Left ventricle myocardium inferior (tissue), 1 donor: ENCODE measurements at places on chromosomes 7 and 10.

- no peak overlapping the region for H3K27ac ChIP-seq
- H3K36me3 ChIP-seq: no peaks in the 10 kb centered on the region
- H3K27me3 ChIP-seq: no peaks in the 10 kb centered on the region
- H3K4me1 ChIP-seq: peaks cover 19% of the 10 kb centered on the region
- DNase-seq: no peak
These were observed 36.5 kb downstream of the MCU start for GRCh38 chr10:72728462-72728861.

- no peak for DNase-seq
- peak overlapping the region; percentile 81 for H3K27ac ChIP-seq
- H3K4me3 ChIP-seq: no peak overlapping the region
- H3K4me1 ChIP-seq: peaks cover 100% of the 10 kb centered on the region
These were observed 35.8 kb downstream of the UNC5B start for GRCh38 chr10:71248210-71248609.

- H3K36me3 ChIP-seq: no peaks in the 10 kb centered on the region
- peaks cover 32% of the 10 kb centered on the region for H3K4me1 ChIP-seq
- peaks cover 20% of the 10 kb centered on the region for H3K27me3 ChIP-seq
- H3K27ac ChIP-seq: peak overlapping the region; percentile 11
- H3K4me3 ChIP-seq: no peak overlapping the region
- DNase-seq: no peak
These were observed 3.9 kb upstream of the TFPI2 start for GRCh38 chr7:93894426-93894825.

- H3K4me3 ChIP-seq: no peak overlapping the region
- no peaks in the 10 kb centered on the region for H3K4me1 ChIP-seq
- H3K27ac ChIP-seq: no peak overlapping the region
- peaks cover 24% of the 10 kb centered on the region for H3K27me3 ChIP-seq
These were observed 41.8 kb downstream of the CNNM1 start for GRCh38 chr10:99370993-99371392.

GRCh38 chr10:80684259-80684658, 146.6 kb downstream of the SH2D4B start:
- no peaks in the 10 kb centered on the region for H3K36me3 ChIP-seq
- no peaks in the 10 kb centered on the region for H3K27me3 ChIP-seq
- no peaks in the 10 kb centered on the region for H3K4me1 ChIP-seq
- H3K27ac ChIP-seq: no peak overlapping the region
- no peak for DNase-seq

DNA sequence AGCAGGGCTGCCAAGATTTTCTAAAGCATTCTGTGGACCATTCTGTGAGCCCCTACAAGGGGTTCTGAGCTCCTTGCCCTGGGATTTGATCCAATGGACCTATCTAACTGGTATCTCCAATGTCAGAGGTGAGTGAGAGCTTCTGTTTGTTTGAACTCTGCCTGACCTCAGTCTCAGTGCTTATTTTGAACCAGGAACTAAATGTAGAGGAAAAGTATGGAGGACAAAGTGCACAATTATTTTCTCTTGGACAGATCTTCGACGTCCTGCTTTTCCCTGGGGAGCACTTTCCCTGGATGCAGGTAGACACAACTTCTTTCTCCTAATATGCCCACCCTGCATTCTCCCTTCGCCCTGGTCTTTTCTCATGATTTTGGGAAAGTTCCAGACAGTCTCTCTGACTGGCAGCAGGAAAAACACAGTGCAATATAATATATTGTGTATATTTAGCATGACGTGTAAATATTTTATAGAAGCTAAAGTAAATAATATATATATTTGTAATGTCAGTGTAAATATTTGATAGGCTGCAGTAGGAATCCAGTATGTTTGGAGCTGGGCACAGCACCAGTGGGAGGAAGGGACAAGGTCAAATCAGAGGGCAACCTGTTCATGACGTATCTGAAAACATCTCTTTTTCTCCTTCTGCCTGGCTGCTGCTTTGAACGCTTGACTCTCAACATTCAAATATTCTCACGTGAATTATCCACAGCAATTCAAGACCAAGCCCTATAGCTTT, 184.0 kb upstream of the LYZL1 start:
- no peaks in the 10 kb centered on the region for H3K4me1 ChIP-seq
- H3K27ac ChIP-seq: no peak overlapping the region
- H3K4me3 ChIP-seq: no peak overlapping the region
- no peaks in the 10 kb centered on the region for H3K36me3 ChIP-seq

GRCh38 chr7:149787428-149788299, 14.3 kb upstream of the ZNF467 start:
- no peaks in the 10 kb centered on the region for H3K36me3 ChIP-seq
- H3K4me3 ChIP-seq: peak overlapping the region; percentile 27
- DNase-seq: no peak
- H3K27ac ChIP-seq: no peak overlapping the region
- peaks cover 70% of the 10 kb centered on the region for H3K27me3 ChIP-seq

GRCh38 chr10:121860810-121861209, 67.0 kb downstream of the ATE1 start:
- DNase-seq: no peak
- no peaks in the 10 kb centered on the region for H3K4me1 ChIP-seq
- peaks cover 23% of the 10 kb centered on the region for H3K36me3 ChIP-seq
- H3K27me3 ChIP-seq: no peaks in the 10 kb centered on the region

DNA sequence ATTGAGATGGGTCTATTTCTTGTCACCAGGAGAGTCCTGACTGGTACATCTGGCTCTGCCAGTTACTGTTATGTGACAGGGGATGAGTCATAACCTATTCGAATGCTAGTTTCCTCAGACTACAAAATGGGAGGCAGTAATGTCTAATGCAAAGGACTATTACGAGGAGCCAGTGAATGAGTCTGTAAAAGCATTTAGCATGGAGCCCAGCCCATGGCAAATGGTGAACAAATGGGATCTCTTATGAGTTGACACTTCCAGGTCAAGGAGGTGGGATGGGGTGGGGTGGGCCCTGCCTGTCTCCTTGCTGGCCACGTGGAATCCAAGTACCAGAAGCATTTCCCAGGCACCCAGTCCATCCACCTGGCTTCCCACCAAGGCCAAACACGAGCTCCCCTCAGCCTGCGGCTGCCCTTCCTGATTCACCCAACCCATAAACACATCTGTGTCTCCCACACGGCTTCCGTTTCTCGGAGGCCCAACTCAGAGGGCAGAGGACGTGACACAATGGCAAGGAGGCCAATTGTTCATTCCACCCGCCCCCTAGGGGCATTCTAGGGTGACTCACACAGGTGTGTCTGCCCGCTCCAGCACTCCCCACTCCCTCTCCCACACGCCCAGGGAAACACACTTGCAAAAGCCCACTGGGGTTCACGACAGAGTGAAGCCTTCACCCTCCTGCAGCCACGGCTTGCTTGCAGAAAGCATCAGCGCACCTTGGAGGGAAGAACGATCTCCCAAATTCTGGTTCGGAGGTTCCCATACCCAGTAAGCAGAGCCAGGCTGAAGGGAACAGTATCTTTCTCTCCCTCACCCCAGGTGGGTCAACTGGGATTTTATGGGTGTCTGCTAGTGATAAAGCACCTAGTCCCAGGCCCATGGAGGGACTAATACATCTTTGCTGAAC, 109.8 kb downstream of the SH3PXD2A start:
- no peak for DNase-seq
- H3K27me3 ChIP-seq: no peaks in the 10 kb centered on the region

DNA sequence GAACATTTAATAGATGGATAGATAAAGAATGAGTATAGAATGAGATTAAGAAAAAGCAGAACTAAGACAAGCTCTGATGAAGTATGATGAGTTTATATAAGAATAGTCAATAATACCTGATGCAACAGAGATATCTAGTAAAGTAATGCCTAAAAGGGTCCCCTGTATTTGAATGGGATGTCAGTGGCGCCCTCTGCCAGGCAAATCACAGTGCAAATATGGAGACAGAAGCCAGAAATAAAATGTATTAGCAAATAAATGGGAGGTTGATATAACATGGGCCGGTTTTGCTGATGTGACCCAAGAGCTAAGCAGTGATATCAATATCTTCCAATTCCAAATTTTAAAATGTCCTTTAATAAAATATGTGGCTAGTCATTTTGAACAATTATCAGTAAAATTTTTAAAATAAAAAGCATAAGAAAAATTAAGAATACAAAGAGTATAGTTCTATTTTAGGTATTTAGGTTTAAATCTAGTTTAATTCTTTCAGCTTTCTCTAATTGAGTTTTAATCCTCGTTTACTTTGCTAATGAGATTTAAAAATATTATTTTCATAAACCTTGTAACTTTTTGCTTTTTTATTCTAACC, 62.6 kb downstream of the ADK start:
- H3K4me3 ChIP-seq: no peak overlapping the region
- no peaks in the 10 kb centered on the region for H3K27me3 ChIP-seq
- no peaks in the 10 kb centered on the region for H3K36me3 ChIP-seq
- H3K4me1 ChIP-seq: peaks cover 4% of the 10 kb centered on the region

DNA sequence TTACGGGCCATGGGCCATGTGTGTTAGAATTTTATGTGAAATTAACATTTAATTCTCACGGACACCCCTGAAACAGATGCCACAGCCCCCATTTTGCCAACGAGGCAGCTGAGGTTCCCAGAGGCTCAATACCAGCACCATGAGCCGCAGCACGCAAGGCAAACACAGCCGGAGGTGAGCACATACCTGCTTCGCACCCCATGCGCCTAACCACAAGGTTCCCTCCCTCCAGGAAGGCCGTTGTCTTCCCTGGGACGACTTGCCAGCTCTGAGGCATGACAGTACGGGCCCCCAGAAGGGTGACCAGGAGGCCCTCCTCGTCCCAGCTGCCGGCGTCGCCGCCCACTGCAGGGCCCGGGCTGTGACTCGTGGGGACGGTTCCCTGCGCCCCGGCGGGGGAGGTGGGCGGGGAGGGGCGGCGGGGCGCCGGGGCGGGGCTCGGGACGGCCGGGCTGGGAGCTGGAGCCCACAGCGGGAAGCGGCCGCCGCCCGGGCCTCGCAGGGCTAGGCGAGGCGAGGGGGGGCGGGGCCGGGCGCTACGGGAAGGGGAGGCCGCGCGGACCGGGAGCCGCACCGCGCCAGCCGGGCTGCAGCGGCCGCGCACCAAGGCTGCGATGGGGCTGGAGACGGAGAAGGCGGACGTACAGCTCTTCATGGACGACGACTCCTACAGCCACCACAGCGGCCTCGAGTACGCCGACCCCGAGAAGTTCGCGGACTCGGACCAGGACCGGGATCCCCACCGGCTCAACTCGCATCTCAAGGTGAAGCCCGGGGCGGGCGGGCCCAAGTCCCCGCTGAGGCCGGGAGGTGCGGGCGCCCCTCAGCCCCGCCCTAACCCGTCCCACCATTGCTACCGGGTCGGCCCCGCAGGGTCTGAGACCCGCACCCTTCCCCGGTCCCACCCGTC, at the start of gene CAV2:
CAV2 (plus strand) TSS at position 571 of the 910 bp plus-strand sequence; CDS start at position 615, 44 bp downstream.
- H3K4me3 ChIP-seq: peak within 1 kb of the TSS; percentile 91
- no peaks in the 10 kb centered on the region for H3K27me3 ChIP-seq
- no peaks in the 10 kb centered on the region for H3K36me3 ChIP-seq

- H3K27ac ChIP-seq: peak overlapping the region; percentile 65
- no peak for DNase-seq
- peaks cover 21% of the 10 kb centered on the region for H3K36me3 ChIP-seq
- no peak overlapping the region for H3K4me3 ChIP-seq
- H3K27me3 ChIP-seq: no peaks in the 10 kb centered on the region
- H3K4me1 ChIP-seq: peaks cover 47% of the 10 kb centered on the region
These were observed 59.9 kb upstream of the AQP1 start for GRCh38 chr7:30851651-30852307.

DNA sequence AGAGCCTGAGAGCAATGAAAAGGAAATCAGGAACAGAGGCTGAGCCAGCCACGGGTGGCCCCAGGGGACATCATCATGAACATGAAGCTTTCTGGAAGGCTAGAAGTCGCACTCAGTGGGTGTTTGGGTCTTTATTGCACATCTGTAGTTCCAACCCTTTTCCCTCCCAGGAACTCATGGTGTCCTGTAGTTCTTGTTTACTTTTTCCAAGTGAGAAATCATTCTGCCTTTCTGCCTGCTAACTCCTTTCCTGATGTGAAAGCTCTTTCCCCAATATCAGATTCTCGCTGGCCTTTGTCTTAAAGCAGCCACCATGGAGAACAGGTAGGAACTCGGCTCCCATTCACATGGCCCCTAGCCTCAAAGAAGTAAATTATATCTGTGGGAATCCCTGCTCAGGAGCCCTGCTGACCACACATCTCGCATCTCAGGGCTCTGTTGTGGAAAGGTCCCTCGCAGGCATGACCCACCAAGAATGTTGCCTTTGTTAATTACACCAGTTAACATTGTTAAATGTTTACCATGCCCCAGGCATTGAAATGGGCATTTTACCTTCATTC, 542.7 kb downstream of the TNS3 start:
- H3K4me1 ChIP-seq: peaks cover 55% of the 10 kb centered on the region
- DNase-seq: no peak
- no peak overlapping the region for H3K4me3 ChIP-seq
- no peaks in the 10 kb centered on the region for H3K36me3 ChIP-seq

DNA sequence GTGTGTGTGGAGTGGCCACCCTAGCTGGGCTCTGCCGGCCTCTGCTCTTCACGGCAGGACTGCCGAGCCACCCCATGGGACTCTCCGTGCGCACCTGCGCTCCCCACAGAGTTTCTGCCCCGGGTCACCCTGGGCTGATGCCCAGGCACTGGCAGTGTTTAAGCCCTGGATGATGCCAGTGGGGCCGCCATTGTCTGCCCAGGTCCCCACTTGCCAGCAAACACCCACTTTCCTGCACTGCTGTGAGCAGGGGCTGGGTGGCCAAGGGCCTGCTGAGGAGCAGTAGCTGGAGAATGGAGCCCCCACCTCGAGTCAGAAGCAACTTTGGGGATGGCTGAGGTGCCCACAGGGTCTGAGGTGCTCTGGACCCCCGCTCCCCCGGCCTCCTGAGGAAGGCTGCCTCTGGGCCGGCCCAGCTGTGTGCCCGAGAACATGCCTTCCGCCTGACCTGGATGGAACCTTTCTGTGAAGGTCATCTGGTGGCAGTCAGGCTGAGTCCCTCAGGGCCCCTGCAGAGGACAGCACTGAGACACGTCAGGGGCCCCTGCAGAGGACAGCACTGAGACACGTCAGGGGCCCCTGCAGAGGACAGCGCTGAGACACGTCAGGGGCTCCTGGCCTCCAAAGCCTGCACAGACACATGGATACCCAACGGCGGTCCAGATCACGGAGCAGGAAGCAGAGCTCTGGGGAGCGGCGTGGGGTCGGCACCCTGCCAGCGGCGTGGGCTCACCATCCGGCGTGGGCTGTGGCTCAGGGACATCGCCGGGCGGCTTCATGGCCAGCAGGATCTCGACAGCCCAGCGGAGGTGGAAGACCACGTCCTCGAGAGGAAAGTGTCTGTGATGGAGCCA, 62.0 kb downstream of the CFAP46 start:
- H3K27ac ChIP-seq: no peak overlapping the region
- H3K36me3 ChIP-seq: no peaks in the 10 kb centered on the region
- no peaks in the 10 kb centered on the region for H3K4me1 ChIP-seq
- DNase-seq: no peak

DNA sequence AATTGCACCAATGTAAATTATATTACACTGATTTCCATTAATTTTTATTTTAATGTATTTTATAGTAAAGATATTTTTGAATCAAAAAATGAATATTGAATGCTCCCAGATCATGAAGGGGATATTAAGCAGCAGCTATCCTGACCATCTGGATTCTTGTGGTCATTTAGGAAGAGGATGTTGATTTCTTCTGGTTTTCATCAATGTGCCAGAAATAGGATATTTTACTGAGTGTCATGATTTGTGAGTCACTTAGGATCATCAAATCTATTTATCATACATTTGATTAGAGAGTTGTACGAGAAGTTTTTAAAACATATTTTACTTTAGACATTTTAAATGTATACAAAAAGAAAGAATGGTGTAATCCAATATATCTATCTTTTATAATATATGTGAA, 366.3 kb upstream of the CHRM2 start:
- DNase-seq: no peak
- no peak overlapping the region for H3K4me3 ChIP-seq
- no peaks in the 10 kb centered on the region for H3K27me3 ChIP-seq

GRCh38 chr7:30048582-30048981, 20.4 kb downstream of the PLEKHA8 start:
- H3K27me3 ChIP-seq: no peaks in the 10 kb centered on the region
- peaks cover 14% of the 10 kb centered on the region for H3K4me1 ChIP-seq
- H3K27ac ChIP-seq: no peak overlapping the region
- peaks cover 74% of the 10 kb centered on the region for H3K36me3 ChIP-seq
- no peak for DNase-seq
- H3K4me3 ChIP-seq: no peak overlapping the region
